ENCODE measurements at places on chromosomes 4 and X.

- DNase-seq = no peak
Measured at GRCh38 chrX:29488919-29489318, 726.4 kb upstream of the MAGEB2 start.

DNA sequence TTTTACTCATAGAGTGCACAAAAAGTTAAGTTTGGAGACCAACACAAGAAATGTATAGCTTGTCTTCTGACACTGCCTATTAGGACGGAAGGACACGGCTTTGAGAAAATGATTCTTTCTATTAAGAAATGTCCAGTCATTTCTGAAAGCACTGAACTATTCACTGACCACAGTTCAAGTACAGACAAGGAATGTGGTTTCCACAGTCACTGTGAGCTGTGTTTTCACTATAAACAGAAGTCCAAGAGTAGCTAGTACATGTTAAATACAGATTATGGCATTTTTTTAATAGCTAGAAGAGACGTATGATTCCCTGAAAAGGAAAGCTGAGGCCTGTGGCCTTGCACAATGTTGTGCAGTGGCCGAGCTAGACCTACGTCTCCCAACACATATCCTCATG lies 115.1 kb upstream of the GPM6A start:
- DNase-seq = no peak

DNA sequence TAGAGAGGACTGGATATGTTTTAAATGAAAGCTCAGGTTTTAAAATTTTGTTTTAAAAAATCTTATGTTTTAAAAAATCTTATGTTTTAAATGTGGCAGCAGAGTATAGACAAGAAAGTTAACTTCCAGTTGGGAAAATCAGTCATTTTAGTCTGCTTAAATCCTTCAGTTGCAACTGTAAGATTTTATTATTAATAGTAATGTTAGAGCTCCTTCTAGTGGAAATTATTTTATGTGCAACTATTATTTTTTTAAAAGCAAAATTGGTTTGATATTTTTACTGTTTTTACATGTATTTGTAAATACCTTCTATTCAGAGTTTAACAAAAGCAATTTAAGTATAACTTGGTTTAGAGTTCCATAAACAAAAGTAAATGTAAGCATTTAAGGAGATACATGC lies 8.5 kb upstream of the NUDT6 start:
- DNase-seq = no peak

DNA sequence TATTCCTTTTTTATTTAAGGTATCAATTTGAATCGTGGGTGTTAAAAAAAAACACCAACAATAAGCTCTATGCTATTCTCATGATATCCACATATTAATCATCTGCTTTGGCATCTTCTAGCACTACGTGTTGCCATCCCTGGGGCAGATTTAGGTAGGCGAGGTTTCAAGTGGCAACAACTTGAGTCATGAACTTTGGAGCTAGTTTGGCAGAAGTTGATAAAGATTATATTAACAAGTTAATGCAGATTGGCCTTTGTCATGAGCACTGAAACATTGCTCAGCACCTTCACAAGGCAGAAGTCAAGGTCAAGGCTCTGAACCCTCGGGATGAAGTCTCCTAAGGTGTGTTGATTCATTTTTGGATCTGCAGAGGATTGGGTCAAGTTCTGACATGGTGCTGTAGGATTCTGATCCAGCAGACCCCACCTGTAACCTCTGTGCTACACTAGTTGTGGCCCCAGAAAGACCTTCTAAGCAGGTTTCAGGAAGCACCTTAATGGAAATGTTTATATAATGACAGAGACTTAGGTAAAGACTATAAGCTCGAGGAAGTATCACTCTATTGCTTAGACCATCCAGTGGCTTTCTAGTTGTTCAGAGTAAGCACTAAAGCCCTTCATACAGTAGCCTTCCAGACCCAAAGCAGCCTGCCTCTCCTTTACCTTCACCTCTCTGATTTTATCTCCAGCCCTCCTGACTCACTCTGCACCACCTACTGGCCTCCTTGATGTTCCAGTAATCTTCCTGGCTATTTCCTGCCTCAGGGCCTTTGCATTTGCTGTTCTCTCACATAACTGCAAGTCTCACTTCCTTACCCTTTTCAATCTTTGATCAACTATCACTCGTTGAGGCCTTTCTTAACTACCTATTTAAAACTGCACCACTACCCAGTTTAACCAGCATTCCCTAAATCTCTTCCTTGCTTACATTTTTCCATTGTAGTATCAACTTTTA lies 117.0 kb upstream of the SLC4A4 start:
- no peak for DNase-seq

- no peak for DNase-seq
Measured at GRCh38 chr4:118086344-118086743, 52.1 kb downstream of the NDST3 start.

- DNase-seq = no peak
Measured at GRCh38 chrX:134999469-134999868, 8.7 kb downstream of the SMIM10 start.

GRCh38 chrX:110159865-110160264 lies 157.0 kb downstream of the TMEM164 start:
- no peak for DNase-seq

- no peak for DNase-seq
Measured at GRCh38 chr4:170307182-170307581, 217.4 kb upstream of the AADAT start.

GRCh38 chr4:117164338-117164737 lies 79.0 kb upstream of the TRAM1L1 start:
- DNase-seq = no peak

GRCh38 chr4:26909369-26909768 lies 48.7 kb downstream of the STIM2 start:
- no peak for DNase-seq

DNA sequence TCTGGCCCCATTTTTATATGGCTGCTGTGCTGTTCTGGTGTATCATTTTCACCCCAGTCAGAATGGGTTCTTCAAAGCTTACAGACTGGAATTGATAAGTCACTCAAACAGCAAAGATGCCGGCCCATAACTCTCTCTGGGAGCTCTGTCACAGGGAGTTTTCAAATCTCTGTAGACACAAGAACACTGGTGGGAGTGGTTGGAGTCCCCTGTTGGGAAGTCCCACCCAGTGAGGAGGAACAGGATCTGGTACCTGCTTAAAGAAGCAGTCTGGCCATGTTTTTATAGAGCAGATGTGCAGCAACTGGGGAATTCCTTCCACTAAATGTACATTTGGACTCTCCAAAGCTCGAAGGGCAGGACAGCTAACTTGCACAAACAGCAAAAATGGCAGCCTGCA lies 69.3 kb upstream of the UGT2B7 start:
- no peak for DNase-seq
